ENCODE measurements at places on chromosomes 4 and X.

DNA sequence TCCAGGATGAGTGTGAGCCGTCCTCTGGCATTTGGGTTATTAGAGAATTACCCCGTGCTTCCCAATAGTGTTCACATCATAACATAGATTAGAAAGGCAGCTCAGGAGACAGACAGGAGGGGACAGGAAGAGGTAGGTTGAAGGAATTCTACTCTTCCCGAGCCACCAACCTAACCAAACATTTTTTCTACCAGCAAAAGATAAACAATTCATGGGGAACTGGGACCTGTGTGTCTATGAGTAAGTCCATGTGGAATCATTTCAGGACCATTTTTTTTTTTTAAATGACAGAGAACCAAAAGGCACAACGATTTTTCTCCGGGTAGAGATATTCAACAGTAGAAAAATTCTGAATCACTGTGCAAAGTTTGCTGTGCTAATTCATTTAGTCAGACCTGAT, 174.2 kb upstream of the ETNPPL start:
- DNase-seq, result no peak

DNA sequence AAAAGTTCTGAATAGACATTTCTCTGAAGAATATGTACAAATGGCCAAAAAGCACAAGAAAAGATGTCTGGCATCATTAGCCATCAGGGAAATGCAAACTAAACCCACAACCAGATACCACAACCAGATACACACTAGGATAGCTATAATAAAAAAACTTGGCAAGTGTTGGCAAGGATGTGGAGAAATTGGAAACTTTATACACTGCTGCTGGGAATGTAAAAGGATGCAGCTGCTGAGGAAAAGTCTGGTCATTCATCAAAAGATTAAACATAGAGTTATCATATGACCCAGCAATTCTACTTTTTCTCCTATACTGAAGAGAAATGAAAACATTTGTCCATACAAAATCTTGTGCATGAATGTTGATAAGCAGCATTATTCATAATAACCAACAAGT, 92.3 kb downstream of the UCHL1 start:
- DNase-seq, result no peak

DNA sequence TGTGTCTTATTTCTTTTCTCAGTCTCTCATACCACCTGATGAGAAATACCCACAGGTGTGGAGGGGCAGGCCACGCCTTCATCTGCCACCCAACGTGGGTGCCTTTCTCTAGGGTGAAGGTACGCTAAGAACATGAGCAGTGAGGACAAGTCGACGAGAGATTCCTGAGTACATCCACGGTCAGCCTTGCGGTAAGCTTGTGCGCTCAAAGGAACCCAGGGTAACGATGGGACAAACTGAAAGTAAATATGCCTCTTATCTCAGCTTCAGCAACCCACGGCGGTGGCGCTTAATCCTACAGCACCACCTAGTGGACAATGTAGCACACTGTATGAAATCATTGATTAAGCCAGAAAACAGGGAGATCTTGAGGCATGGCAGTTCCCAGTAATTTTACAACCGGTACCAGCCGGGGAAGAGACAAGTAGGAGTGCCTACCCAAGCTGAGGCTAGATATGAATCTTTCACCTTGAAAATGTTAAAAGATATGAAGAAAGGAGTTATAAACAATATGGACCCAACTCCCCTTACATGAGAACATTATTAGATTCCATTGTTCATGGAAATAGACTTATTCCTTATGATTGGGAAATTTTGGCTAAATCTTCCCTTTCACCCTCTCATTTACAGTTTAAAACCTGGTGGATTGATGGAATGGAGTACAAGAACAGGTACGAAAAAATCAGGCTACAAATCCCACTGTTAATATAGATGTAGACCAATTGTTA, 63.0 kb downstream of the ZNF732 start:
- peak; percentile 40 for DNase-seq

- no peak for DNase-seq
These were observed 1.9 kb downstream of the PHOX2B start for GRCh38 chr4:41746440-41747229.

- no peak for DNase-seq
These were observed 11.3 kb downstream of the LAMP2 start for GRCh38 chrX:120457766-120458180.

- no peak for DNase-seq
These were observed 88.6 kb downstream of the ARHGAP36 start for GRCh38 chrX:131146702-131147101.

DNA sequence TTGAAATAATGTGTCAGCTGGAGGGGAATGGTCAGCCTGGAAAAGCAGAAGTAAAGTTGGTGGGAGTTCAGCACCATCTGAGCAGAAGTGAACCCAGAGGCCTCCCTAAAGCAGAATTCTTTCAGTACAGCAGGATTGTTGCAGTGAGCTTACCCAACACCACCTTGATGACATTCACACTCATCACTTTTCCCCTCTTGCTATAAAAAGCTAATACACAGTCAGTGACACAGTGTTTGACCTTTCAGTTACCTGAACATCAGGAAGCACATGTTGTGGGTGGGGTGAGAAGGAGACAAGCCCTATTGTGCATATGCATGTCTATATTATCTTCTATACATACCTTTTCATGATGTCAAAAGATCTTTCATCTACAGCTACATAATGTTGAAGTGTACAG, 624.7 kb upstream of the ZFP42 start:
- DNase-seq, result no peak

GRCh38 chr4:147837435-147837834, 105.5 kb downstream of the ARHGAP10 start:
- no peak for DNase-seq

- DNase-seq, result no peak
These were observed 28.4 kb downstream of the RP2 start for GRCh38 chrX:46865281-46865680.

- no peak for DNase-seq
These were observed 94.8 kb downstream of the TET2 start for GRCh38 chr4:105241451-105241850.

GRCh38 chr4:170014359-170015011, 11.7 kb downstream of the MFAP3L start:
- no peak for DNase-seq

- no peak for DNase-seq
These were observed 90.6 kb downstream of the FRMPD4 start for GRCh38 chrX:12228862-12229261.

DNA sequence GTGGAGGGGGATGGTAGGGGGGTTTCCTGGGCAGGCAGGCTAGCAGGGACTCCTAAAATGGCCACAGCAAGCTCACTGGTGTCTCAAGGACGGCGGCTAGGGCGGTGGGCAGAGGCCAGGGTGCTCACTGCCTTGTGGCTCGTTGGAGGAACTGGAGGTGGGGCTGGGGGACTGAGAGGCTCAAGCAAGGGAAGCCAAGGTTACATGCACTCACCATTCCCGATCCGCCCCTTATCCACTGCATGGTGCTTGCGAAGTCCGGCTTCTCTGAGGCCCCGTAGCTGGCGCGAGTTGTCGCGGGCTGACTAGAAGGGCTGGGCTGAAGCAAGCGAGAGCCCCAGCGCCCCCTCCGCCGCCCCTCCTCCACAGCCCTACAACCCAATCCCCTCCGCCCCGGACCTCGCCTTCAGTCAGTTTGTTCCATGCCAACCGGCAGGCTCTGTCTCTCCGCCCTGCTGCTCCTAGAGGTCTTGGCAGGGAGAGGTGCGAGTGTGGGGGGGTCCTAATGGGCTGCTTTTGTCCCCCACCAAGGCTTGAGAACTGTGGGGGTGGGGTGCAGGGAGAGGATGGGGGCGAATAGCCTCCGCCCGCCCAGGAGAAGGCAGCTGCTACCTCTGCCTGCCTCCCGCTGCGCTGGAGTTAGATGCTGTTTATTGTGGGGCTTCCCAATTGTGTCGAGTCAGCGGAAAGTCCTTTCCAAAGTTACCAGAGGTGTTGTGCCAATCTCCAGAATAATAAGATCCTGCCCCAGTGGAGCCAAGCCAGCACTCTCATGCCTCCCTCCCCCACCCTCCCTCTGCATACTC, at the start of gene ARHGEF9:
Gene ARHGEF9 (minus strand): TSS at position 313 of the 806 bp plus-strand sequence. CDS start 69 bp downstream, at position 244.
- no peak for DNase-seq

DNA sequence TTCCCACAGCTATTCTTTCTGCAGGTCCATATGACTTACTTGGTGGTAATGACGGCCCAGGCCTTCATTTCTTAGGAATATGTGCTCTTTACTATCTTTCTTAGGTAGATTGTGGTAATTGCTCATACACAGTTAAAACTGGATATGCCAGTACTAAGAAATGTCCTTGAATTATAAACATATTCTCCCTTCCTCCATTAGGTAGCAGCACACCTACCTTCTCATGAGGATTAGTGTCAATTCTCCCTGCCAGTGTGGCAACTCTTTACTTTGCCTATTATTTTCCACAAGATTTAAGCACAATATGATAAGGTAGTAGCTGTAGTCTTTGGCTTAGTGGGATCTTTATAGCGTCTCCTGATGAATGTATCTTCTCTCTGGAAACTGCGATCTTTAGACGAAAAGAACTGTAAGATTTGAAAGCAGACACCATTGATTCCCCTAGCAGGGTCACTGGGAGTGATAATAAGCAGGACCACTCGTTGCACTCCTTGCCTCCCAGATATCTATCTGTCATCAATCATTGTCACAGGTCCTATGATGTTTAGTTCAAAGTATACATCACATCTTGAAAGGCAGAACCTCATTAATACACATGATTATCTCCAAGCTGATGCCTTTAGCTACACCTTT, 1240.7 kb downstream of the C4orf33 start:
- DNase-seq, result no peak

DNA sequence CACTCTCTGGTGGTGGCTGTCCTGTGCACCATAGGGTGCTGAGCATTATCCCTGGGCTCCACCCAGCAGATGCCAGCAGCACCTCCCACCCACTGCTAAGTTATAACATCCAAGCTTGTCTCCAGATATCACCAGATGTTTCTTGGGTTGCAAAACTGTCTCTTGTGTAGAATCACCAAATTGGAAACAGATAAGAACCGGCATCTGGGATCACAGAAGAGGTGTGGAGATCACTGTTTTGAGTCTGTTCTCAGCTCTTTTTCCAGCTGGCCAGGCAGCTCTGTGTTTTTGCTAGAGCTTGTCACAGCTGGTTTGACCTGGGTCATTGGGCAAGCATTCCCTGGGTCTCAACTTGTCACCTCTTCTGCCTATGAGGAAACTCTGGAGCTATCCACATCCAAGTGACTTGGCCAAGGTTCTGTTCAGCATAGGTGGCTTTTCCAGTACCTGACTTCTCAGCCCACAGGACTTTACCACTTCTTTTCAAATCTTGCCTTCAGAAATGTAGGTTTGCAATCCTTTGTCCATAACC, 15.3 kb upstream of the PUDP start:
- no peak for DNase-seq

Measured in tibial nerve (tissue), 4 donors.